Placental pericyte (primary cell): ENCODE measurements at places on chromosomes 12 and 14. TPM values are rescaled to one million over a fixed set of nuclear protein-coding genes. Genes with fewer than 3 reads are reported as not detected.

The SLCO1C1 gene
- total RNA-seq: not detected in 2 replicates

The TAS2R14 gene
- total RNA-seq: 3.3 and 4.4 TPM in 2 replicates

The APOF gene
- total RNA-seq: not detected in 2 replicates

The VRTN gene
- total RNA-seq: not detected in 2 replicates

The SIX4 gene
- 6.3 and 16.6 TPM in 2 replicates for total RNA-seq

The KRT8 gene
- total RNA-seq: 217 and 272 TPM in 2 replicates

The SCNN1A gene
- 0.44 and 0.57 TPM in 2 replicates for total RNA-seq

The SLC10A1 gene
- not detected in 2 replicates for total RNA-seq

The KIF21A gene
- 6.3 and 9.4 TPM in 2 replicates for total RNA-seq

The DAO gene
- not detected in 2 replicates for total RNA-seq
